Vagina (tissue), 2 donors: ENCODE measurements at places on chromosomes 4 and X.

GRCh38 chrX:129523079-129523911 lies at the start of gene SMARCA1:
SMARCA1 (minus strand) TSS chrX:129523490; CDS start chrX:129523370, 120 bp downstream.
- DNase-seq = no peak

- DNase-seq = no peak
Observed at GRCh38 chrX:130529531-130529930, 127.7 kb downstream of the RBMX2 start.

GRCh38 chrX:72430405-72430968 lies 124.8 kb upstream of the CITED1 start:
- no peak for DNase-seq

DNA sequence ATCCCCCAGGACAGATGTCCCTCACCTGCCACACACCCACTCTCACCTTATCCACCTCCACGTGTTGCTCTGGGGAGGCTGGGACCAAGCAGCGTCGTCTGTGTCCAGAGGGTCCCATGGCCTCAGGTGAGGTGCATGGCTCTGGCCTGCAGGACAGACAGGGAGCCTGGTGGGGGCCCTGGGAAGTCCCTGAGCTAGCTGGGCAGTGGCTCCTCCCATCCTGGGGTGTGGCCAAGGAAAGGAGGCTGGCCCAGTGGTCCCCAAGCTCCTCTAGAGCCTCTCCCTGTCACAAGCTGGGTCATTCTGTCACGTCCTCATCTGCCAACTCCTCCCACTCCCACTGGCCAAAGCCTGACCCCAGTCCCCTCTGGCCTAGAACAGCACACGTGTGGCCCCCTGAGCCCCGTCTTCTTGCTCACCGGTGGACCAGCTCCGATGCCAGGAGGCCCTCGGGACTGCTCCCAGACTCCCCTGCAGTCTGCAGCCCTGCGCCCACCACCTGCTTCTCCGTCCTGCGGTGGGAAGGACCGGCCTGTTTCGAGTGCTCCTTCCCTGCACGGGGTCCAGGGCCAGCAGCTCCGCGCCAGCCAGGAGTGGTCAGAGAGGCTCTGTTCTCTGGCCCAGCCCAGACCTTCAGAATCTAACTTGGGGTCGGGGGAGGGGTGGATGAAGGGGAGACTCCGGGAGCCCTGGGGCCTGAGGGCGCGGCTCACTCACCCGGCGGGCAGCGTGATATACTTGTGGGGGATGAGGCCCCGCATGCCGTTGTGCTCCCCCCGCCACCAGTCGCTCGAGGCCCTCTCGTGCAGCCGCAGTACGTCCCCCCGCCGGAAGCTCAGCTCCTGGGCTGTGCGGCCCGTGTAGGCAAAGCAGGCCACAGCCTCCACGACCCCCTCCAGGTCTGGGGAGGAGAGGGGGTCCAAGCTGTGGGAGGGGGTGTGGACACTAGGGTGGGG lies 4.8 kb downstream of the AVPR2 start:
- no peak for DNase-seq
